Stimulated activated memory B cell treated with anti-CD40 and anti-IgM and Interleukin-4, amounts not matched to agents 10 μg/mL and 1 μg/mL and 100 μg/mL, for 72 hours (primary cell): ENCODE measurements at places on chromosomes 5 and 9.

DNA sequence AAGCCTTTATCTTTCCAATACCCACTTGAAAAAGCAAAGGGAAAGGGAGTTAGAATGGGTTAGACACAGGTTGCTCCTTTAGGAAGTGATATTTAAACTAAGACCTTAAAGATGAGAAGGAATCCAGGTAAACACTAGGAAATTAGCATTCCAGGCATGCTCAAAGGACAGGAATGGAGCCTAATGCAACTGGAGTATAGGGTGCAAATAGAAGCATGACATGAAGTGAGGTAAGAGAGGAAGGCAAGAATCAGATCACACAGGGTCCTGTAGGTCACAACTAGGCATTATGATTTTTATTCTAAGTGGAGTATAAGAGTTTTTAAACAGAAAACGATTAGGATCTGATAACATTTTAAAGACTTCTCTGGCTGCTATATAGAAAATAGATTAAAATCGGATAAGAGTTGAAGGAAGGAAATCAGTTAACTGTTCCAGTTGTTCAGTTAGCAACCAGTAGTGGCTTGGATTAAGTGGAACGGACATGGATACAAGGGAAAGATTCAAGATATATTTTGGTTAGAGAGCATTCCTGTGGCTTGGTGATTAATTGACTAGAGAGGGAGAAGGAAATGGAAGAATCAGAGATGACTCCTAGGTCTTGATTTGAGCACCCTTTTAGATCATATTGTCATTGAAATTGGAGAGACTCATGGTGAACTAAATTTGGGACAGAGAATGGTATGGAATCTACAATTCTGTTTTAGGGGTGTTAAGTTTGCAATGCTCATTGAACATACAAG lies 95.9 kb downstream of the FBXO4 start:
- H3K27me3 ChIP-seq: peaks cover 8% of the 10 kb centered on the region
- H3K27ac ChIP-seq: no peak overlapping the region
- no peak for ATAC-seq
- no peaks in the 10 kb centered on the region for H3K4me1 ChIP-seq

- no peak for ATAC-seq
- no peak overlapping the region for H3K4me3 ChIP-seq
- no peaks in the 10 kb centered on the region for H3K36me3 ChIP-seq
- H3K27me3 ChIP-seq: peaks cover 33% of the 10 kb centered on the region
Measured at GRCh38 chr9:88773627-88774244, 217.5 kb upstream of the S1PR3 start.

DNA sequence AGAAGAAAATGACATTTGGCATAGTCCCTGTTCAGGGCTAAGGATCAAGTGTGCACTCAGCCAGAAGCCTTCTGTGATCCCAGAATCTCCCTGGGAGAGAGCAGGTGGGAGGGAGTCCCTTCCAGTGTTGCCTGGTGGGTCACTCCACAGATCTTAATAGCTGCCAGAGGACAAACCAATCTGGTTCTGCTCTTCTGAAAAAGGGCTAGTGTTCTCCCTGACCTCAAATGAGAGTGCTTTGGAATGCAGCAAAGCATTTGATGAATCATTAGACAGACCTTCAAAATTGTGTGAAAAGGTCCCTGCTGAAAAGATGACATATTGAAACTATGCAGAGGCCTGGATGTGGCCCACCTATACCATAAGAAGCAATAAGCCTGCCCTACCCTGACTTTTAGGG lies 339.7 kb downstream of the TMEM232 start:
- no peaks in the 10 kb centered on the region for H3K4me1 ChIP-seq
- H3K4me3 ChIP-seq: no peak overlapping the region
- H3K36me3 ChIP-seq: no peaks in the 10 kb centered on the region
- no peaks in the 10 kb centered on the region for H3K27me3 ChIP-seq
- no peak overlapping the region for H3K27ac ChIP-seq
- no peak for ATAC-seq

DNA sequence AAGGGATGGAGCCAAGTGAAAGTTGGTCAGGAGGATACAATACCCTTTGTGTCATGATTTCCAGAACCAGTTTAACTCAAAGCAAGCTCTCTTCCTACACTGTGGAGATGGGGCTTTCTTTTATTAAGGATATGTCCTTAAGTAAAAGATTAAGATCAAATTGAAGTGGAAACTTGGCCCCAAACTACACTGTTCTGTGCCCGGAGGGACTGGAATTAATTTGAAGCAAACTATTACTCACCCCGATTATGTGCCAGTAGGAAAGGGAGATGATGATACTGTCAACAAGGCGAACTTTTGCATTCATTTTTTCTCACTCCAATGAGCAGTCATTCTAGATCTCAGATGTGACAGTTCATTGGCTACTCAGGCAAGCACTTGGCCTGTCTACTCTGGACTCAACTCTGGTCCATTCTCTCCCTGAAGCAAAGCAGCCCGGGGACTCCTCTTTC lies 186.7 kb downstream of the NTRK2 start:
- H3K27ac ChIP-seq: no peak overlapping the region
- H3K4me1 ChIP-seq: no peaks in the 10 kb centered on the region
- no peak for ATAC-seq
- no peak overlapping the region for H3K4me3 ChIP-seq
- H3K27me3 ChIP-seq: no peaks in the 10 kb centered on the region

- H3K27me3 ChIP-seq: no peaks in the 10 kb centered on the region
- no peak overlapping the region for H3K27ac ChIP-seq
- ATAC-seq: no peak
- H3K4me1 ChIP-seq: no peaks in the 10 kb centered on the region
Measured at GRCh38 chr9:92617951-92618510, 51.9 kb downstream of the IPPK start.

- no peak overlapping the region for H3K27ac ChIP-seq
- ATAC-seq: no peak
- H3K27me3 ChIP-seq: no peaks in the 10 kb centered on the region
- no peak overlapping the region for H3K4me3 ChIP-seq
Measured at GRCh38 chr9:127083138-127083980, 39.1 kb downstream of the ANGPTL2 start.

DNA sequence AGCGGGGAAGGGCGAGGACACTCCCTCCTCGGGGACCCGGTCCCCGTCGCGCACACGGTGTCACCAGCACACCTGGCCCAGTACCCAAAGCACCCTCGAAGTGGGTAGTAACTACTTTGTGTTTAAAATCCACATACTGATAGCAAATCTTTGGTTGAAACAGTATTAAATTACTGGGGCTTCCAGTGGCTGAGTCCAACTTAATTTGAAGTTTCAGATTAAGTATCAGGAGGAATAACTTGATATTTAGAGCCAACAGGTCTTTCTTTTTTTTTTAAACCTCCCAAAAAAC lies 615 bp downstream of the ATG10 start:
- peak overlapping the region; percentile 78 for H3K4me3 ChIP-seq
- peak; percentile 77 for ATAC-seq
- no peaks in the 10 kb centered on the region for H3K27me3 ChIP-seq
- H3K27ac ChIP-seq: peak overlapping the region; percentile 89

DNA sequence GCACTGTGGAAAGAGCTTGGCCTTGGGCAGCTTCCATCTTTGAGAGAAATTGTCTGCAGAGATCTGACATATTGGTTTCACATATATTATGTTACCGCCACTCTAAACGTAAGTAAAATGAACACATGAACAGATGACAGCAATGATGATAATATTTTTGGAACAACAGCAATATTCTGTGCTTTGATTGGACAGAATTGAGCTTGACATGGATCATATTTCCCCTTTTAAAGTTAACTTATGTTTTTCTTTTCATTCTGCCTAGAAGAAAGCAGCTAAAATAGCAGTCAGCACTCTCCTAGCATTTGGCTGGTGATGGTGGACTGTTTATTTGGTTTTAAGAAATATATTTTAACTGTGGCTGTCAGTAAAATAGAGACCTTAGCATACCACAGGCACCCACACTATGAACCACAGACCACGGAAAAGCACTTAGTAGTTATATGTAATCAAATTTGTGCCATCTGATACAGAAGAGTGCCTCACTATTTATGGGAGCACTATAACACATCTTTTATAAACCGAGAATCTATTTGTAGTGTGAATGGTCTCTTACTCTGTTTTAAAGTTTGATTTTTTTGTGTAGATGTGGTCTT lies 1.8 kb upstream of the CFAP95 start:
- H3K27me3 ChIP-seq: peaks cover 66% of the 10 kb centered on the region
- no peak overlapping the region for H3K27ac ChIP-seq
- H3K4me1 ChIP-seq: peaks cover 12% of the 10 kb centered on the region
- H3K36me3 ChIP-seq: no peaks in the 10 kb centered on the region
- H3K4me3 ChIP-seq: no peak overlapping the region
- no peak for ATAC-seq

GRCh38 chr5:171309276-171310211 lies 496 bp downstream of the TLX3 start:
- no peak for ATAC-seq
- peaks cover 20% of the 10 kb centered on the region for H3K4me1 ChIP-seq
- H3K27me3 ChIP-seq: peaks cover 89% of the 10 kb centered on the region
- H3K27ac ChIP-seq: no peak overlapping the region
- H3K36me3 ChIP-seq: peaks cover 6% of the 10 kb centered on the region
